ENCODE measurements at places on chromosomes 1 and 21.

DNA sequence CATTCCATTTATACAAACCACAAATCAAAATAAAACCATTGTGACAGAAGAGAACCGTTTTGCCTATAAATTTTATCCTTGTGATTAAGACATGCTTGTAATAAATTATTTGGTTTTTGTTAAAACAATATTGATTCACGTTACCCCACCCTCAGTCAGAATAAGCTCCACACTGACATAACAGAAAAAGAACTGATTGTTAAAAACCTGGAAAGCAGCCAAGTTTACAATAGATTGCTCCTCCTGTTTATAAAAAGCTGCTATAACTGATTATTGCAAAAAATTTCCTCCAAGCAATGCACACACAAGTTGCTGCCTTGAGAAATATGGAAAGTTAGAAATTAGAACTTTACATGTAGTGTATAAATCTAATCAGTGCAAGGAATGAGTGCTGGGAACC, 263.5 kb downstream of the SETD4 start:
- DNase-seq: no peak

DNA sequence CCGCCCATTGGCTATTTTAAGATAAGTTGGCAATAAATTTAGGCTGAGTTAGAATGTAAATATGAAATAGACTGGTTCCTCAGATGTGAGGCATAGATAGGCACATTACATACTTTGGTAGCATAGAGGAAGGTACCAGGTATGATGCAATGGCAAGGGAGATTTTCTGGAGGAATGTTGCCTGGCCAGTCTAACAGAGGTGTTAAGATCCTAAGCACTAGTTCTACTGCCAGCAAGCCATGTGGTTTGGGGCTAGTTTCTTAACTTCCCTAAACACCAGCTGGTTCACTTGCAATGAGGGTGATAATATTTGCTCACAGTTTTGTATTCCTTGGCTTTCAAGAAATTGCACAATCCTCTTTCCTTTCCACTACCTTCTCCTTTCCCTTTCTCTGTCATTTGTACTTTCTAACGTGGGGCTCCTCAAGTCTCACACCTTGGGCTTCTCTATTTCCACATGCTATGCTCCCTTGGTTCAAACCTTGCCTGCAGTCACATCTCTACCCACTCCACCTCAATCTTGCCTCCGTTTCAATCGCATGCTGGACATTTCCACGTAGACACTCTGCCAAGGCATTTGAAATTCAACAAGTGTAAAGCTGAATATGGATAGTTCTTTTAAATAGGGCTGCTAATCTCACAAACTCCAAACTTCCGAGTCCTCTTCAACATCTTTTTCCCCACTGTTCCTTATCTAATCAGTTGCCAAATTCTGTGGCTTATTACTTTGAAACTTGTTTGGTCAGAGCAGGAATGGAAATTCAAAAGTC, 4.7 kb upstream of the CD55 start:
- DNase-seq: no peak

DNA sequence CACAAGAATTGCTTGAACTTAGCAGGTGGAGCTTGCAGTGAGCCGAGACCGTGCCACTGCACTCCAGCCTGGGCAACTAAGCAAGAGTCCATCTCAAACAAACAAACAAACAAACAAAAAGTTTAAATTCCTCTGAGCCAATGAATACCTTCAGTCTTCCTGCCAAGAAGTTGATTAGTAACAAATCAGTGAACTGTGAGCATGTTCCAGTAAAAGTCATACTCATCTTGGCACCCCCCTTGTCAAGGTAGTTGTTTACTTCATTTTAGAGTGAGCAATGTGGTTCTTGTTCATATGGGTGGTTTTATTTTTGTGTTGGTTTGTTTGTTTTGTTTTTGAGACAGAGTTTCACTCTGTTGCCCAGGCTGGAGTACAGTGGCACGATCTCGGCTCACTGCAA, 18.0 kb upstream of the SLC2A7 start:
- DNase-seq: no peak

GRCh38 chr1:221137666-221138065, 258.4 kb downstream of the HLX start:
- DNase-seq: no peak

GRCh38 chr1:90986953-90987352, 34.9 kb downstream of the ZNF644 start:
- DNase-seq: no peak

DNA sequence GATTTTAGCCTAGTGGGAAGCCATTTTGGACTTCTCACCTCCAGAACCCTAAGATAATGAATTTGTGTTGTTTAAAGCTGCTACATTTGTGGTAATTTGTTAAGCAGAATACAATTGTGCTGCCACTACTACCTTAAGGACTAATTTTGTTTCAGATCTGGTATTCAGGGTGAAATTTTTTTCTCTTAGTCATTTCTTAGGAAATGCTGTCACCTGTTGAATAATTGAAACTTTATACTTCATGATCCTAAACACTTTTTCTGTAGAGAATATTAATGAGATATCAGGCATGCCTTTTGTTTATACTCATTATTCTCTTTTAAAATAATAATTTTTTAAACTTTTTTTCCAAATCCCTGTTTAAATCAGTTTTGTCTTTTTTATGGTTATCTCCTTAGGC, 246.8 kb downstream of the TGFB2 start:
- DNase-seq: no peak

- DNase-seq: no peak
Measured at GRCh38 chr1:184416946-184417345, 30.1 kb downstream of the C1orf21 start.

GRCh38 chr1:8379513-8380186, 61.7 kb downstream of the SLC45A1 start:
- DNase-seq: no peak

DNA sequence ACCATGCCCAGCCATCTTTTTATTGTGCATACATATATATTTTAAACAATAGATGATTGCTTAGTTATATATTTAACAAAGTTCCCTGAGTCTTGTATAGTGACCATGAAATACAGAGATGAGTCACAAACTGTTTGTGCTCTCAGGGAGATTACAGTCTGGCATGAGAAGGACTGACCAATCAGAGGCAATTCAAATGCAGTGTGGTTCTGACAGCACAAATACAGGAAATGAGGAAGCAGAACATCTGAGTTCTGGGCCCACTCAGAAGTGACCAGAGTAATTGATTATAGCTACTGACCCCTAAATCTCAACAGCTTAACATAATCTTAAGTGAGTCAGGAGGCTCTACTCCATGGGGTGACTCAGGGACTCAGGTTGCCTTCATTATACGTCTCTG, 534.5 kb downstream of the OMA1 start:
- no peak for DNase-seq

DNA sequence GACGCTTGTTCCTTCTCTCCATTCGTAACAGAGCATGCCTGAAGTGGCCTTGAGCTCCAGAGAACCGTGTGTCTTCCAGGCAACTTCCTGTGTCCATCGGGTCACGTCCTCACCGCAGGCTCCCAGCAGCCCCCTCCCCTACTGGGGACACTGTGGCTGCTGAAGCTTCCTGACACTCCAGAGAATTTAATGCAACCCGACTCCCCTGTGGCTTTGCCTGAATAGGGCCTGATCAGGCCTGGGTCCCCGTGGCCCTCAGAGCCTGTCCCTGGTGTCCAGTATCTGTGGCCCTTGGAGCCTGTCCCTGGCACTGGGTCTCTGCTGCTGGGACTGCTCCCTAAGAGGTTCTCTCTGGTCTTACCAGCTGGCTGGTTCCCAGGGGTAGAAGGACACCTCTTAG, 219.7 kb upstream of the VAMP3 start:
- no peak for DNase-seq

GRCh38 chr21:25186273-25186672, 421.0 kb downstream of the MRPL39 start:
- no peak for DNase-seq

- DNase-seq: no peak
Measured at GRCh38 chr21:26842974-26843932, 2.0 kb downstream of the ADAMTS1 start.

- DNase-seq: no peak
Measured at GRCh38 chr1:22870201-22870871, 102.3 kb downstream of the LACTBL1 start.

DNA sequence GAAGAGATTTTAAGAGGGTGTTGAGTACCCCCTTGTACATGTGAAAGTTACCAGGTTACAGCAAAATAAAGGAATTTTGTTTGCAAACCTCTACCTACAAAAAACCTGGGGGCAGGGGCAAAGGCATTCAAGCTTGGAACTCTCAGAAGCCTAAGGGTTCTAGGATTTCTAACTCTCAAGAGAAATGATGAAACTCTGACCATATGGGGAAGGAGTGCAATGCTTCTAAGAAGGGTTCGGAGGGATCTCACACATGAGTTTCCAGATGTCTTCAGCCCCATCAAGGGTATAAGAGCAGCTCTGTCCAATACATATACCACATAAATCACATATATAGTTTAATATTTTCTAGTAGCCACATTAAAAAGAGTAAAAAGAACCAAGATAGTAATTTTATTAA, 7.3 kb upstream of the FCGR2A start:
- DNase-seq: no peak

- no peak for DNase-seq
Measured at GRCh38 chr1:71967670-71968069, 314.7 kb downstream of the NEGR1 start.
